ENCODE measurements at places on chromosomes 16 and 17. TPM values are rescaled to one million over a fixed set of nuclear protein-coding genes. Genes with fewer than 3 reads are reported as not detected.
A peak's percentile ranks its signal among the peaks of the same experiment; 100 is the strongest.

The HASPIN gene
- 2.3 TPM for polyA plus RNA-seq

The CTRB1 gene
- 0.78 TPM for polyA plus RNA-seq

The GPRC5B gene
- 7.8 TPM for polyA plus RNA-seq

The TIGD7 gene
- polyA plus RNA-seq = 9.8 TPM

GRCh38 chr16:19001788-19002187 lies 18.1 kb downstream of the TMC7 start:
- DNase-seq = no peak

The ABCA10 gene
- 11.0 TPM for polyA plus RNA-seq

The RASL10B gene
- polyA plus RNA-seq = 0.80 TPM

DNA sequence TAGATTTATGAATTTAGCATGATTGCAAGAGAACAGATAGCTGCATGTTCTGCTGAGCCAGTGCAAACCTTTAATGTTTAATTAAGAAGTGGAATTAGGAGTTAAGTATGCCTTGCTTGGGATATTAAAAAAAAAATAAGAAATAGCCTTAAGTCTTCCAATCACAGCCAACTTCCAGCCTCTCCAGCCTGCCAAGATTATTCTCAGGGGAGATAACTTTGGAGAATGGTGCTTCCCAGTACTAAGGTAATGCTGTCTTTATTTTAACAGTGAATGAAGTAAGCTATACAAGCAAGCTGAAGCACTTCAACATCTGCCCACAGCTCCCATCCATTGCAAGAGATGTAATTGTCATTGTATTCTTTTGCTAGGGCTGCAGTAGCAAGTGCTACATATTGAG lies 389.5 kb upstream of the ASIC2 start:
- DNase-seq = no peak

DNA sequence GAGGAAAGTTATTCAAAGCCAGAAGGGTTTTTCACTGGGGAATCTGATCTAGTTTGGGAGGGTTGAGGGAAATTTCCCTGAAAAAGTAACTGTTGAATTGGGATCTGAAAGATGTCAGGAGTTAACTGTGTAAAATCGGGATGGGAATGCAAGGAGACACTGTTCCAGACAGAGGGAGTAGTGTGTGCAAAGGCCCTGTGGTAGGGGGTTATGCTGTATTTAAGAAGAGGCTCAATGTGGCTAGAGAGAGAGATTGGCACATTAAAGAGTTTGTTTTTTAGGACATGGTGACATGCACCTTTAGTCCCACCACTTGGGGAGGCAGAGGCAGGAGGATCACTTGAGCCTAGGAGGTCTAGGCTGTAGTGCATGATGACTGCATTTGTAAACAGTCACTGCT lies 16.9 kb downstream of the CDH3 start:
- no peak for DNase-seq

The SLC47A2 gene
- polyA plus RNA-seq = 0.46 TPM

The ETV4 gene
- polyA plus RNA-seq = 0.34 TPM

The LIMD2 gene
- 309 TPM for polyA plus RNA-seq

- DNase-seq = no peak
Measured at GRCh38 chr16:69542974-69543373, 22.8 kb upstream of the NFAT5 start.

DNA sequence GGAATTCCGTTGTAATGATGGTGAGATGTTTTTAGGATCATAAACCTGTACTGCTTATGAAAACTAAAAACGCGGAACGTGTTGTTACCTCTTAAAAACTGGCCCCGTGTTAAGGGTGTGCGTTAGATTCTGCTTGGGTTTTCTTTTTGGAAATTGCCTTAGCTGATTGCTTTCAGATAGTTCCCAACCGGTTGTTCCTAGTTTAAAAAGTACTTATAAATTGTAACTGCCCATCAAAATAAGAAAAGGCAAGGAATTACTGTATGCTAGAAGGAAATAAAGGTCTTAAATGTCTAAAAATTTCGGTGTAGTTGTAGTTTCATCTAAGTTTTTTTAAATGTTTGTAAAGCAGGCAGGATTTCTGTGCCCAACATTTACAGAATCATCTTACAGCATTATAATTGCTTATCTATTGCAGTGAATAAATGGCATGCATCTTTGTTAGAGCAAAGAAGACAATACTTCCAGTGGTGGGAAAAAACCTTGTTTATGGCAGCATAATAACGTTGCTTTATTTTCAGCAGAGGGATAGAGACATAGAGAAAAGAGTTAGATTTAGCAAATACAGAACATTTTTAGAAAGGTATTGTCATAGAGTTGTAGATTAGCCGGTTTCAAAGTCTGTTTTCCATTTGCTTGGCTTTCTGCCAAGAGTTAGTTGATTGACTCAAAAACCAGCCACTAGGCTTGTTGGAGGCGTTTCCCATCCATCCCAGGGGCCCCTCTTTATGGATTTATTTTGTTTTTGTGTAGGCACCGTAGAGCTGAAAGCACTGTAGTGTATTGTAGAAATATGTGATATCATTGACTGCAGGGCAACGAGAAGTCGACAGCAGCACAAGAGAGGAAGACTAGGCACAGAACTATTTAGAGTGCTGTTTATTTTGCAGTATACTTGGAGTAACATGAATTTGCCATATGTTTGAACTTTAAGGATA lies 1.7 kb downstream of the PPM1D start:
- DNase-seq = no peak

The MYO15A gene
- 1.9 TPM for polyA plus RNA-seq

GRCh38 chr17:38352245-38353085 lies 821 bp downstream of the SOCS7 start:
- DNase-seq = no peak

- DNase-seq = no peak
Measured at GRCh38 chr17:48499248-48499647, 31.6 kb downstream of the HOXB1 start.

GRCh38 chr17:51347851-51348584 lies 87.7 kb downstream of the UTP18 start:
- no peak for DNase-seq

The VPS9D1 gene
- polyA plus RNA-seq = 25.1 TPM

DNA sequence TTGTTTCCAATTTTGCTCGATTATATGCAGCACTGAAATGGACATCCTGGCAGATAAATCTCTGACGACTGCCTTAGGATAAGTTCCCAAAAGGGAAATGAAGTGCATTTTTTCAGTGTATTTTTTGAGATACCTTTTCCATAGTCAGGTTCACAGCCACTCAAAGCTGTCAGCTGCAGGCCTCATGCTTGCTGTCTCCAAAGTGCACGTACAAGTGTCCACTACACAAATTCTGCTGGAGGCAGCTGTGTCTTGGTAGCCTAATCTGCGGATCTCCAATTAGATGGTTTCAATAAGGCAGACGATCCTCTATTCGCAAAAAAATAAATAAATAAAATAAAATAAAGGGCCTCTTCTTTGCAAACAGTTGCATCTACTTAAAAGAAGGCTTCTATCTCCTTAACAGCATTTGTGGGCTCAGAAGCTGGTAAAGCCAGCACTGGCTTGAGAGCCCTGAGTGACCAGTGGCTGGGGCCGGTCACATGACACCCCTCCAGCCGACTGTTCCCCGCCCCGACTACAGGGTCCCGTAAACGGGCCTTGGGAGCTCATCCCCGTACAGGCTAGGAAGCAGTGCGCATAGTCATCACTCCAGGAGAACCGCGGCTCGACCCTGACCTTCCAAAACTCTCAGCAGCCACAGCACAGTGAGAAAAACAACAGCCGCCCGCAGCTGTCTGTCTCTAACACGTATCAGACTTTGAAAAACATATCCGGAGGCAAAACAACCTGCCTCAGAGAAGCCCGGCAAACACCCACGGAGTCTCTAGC lies 18.8 kb downstream of the RPH3AL start:
- no peak for DNase-seq

- DNase-seq = no peak
Measured at GRCh38 chr16:19218581-19218980, 50.5 kb downstream of the SYT17 start.

- DNase-seq = no peak
Measured at GRCh38 chr16:9258423-9259051, 167.1 kb downstream of the HAPSTR1 start.

DNA sequence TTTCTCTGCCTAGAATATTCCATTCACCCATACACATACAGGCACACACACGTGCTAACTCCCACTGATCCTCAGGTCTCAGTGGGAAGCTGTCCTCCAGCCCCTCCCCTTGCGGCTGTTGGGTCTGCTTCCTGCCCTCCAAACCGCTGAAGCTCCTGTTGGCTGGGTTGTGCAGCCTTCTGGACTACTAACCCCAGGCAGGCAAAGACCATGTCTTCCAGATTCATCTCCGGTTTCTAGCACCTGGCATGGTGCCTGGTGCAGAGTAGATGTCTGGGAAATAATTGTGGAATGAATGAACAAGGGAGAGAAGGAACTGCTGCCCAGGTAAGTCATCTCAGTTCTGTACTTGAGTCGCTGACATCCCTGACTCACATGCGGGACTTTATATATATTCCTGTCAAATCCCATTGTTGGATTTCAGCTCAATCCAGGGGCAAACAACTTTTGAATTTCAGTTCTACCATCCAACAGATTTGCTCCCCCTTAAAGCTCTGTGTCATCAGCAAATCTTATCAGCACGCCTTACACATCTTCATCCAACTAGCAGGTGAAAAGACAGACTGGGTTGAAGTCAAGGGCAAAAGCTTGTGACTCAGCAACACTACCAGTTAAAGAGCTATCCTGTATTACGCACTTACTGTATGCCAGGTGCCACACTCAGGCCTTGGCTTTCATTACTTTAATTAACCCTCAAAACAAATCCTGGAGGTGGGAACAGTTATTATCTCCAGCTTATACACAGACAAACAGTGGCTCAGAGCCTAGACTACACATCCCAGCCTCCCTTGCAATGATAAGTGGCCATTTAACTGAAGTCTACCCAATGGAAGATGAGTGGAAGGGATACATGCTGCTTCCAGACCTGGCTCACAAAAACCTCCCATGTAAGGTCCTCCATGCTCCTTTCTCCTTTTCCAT lies 51.1 kb downstream of the SRCIN1 start:
- no peak for DNase-seq

DNA sequence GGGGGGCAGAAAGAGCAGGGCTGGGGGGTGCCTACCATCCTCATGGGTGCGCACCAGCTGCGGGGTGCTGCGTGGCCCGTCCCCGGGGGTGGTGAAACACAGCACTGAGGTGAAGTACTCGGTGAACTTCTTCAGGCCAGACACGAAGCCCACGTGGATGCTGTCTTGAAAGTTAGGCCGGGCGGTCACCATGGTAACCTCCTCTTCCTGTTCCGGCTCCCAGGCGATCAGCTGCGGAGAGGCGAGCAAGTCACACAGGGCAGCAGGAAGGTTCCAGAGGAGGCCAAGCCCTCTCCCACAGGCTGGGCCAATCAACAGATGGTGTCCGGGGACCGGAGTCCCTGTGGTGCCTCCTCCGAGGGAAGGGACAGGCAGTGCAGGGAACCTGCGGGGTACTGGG lies 90.1 kb upstream of the CDC42EP4 start:
- peak; percentile 72 for DNase-seq

DNA sequence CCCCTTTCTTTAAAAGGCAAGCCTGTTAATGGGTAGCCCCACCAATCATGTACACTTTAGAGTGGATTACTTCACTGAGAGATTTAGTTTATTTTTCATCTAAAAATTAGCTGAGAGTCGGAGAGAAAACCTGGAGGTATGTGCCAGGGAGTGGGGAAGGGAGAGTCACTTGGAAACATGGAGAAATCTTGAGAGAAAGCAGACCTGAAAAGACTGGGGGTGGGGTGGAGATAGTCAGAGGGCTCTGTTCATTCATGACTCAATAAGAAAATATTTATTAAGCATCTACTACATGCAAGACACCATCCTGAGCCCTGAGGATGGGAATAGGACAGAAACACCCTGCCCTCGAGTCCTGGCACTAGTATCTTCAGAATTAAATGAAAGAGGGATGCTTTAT lies 27.4 kb upstream of the RCVRN start:
- no peak for DNase-seq

- DNase-seq = peak; percentile 14
Measured at GRCh38 chr16:74297145-74297665, 591 bp downstream of the PSMD7 start.

DNA sequence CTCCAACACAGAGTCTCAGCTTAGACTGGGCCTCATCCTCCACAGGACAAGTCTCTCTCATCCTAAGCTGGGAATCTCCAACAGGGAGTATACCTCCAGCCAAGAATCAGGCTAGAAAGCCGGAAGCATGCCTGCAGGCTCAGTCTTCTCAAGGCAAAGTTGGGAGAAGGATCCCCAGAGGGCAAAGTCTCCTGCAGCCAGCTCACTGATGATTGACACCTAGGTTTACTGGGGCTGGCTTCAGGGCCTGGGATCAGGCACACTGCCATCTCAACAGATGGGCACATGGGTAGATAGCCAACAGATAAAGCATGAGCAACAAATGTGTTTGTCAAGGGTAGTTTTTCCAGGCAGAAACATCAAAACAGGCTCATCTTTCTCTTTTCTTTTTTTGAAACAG lies 56.1 kb upstream of the TOX3 start:
- DNase-seq = no peak

GRCh38 chr17:78595135-78595810 lies 18.1 kb upstream of the DNAH17 start:
- no peak for DNase-seq

DNA sequence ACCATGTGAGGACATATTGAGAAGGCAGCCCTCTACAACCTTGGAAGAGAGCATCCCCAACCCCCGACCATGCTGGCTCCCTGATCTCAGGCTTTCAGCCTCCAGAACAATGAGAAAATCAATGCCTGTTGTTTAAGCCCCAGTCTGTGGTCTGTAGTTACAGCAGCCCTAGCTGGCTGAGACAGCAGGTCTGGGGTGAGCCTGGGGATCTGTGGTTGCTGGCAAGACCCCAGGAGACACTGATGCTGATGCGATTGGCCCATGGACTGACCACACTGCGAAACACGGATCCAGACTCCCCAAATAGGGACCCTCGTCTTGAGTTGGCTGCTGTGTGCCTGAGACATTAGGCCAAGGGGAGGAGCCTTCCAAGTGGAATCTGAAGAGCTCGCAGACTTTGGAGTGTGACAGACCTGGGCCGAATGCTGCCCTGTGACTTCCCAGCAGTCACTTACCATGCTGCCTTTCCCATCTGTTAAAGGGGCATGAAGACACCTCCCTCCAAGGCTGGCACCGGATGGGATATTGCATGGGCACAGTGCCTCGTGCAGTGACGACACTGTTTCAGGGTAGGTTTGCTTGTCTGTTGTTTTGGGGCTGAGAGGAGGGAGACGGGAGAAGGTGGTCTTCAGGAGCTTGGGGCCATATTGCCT lies 147.8 kb upstream of the RPL38 start:
- no peak for DNase-seq

The CES4A gene
- polyA plus RNA-seq = 14.6 TPM

The PRKCB gene
- polyA plus RNA-seq = 21.9 TPM

- DNase-seq = no peak
Measured at GRCh38 chr16:81551821-81552304, 107.3 kb downstream of the CMIP start.

Data from thymus (tissue), 14 donors.